T follicular helper cell (primary cell): ENCODE measurements at places on chromosomes 1 and 21.

DNA sequence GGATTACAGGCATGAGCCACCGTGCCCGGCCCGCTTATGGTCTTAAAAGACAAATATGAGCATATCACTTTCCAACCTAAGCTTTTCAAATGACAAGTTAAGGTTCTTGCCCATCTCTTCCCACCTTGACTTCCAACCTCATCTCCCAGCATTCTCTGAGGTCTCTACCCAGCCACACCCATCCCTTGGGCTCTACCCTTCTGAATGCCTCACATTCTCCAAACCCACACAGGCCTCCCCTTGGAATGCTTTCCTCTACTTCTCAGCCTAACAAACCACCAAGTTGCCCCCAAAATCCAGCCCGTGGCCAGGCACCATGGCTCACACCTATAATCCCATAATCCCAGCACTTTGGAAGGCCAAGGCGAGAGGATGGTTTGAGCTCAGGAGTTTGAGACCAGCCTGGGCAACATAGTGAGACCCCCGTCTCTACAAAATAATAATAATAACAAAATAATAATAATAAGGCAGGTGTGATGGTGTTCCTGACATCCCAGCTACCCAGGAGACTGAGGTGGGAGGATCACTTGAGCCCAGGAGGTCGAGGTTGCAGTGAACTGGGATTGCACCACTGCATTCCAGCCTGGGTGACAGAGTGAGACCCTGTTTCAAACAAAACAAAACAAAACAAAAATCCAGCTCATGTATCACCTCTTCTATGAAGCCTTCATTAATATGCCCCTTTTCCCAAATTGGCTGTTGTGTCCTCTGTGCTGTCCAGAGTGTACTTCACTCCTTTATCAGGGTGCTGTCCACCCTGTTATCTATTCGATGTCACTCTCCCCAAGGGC, 11.2 kb downstream of the DCST2 start:
- DNase-seq = no peak

GRCh38 chr1:119713749-119714456, 2.2 kb downstream of the PHGDH start:
- no peak for DNase-seq

DNA sequence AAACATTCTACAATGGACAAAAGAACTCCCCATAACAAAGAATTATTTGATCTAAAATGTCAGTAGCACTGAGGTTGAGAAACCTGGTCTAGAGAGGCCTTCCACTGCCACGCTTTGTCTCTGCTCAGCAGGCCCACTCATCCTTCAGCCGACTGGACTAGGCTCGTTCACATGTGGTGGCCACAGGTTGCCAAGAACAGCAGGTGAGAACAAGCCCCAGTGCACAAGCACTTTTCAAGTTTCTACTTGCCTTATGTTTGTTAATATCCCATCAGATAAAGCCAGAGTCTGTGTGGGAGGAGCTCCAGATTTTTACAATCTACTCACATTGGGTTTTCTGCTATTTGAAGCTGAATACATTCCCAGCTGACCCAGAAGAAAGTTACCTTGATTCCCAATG, 9.1 kb upstream of the EFHD2 start:
- no peak for DNase-seq

DNA sequence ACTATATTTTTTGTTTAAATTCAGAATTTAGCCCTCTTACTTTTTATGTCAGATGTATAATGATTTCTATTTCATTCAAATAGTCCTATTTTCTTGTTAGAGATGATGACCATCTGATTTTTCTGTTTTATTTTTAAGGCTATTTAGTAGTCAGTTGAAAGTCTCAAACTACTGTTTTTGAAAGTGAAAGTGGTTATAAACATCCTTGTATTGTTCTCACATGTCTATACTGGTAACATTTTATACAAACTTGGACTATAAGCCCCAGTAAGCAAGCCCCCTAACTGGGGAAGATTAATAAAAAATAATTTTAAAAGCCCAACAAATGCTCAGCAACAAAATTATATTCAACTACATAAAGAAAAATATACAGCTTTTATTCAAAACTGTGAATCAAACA, 271.3 kb upstream of the RGS18 start:
- no peak for DNase-seq

GRCh38 chr1:205714906-205715246, 34.6 kb upstream of the SLC45A3 start:
- DNase-seq = no peak

- DNase-seq = no peak
These were observed 32.8 kb upstream of the PKP1 start for GRCh38 chr1:201250326-201251011.

DNA sequence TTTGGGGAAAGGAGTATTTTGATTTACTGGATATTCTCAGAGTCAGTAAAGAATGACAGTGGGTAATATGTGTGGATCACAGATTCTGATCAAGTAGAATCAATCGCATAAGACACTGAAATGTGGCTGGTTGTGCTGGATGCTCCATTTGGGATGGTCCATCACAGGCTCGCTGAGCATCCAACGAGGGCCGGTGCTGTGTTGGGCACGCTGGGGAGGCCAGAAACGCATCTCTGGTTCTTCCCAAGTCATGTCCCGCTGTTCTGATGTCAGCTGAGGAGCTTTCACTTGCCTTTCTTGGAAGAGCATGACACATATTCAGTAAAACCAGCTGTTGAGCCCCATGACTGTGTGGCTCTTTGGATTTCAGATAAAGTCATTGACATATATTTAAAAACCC, 72.0 kb downstream of the UMODL1 start:
- DNase-seq = no peak

- no peak for DNase-seq
These were observed 5.4 kb downstream of the CITED4 start for GRCh38 chr1:40856656-40857302.

DNA sequence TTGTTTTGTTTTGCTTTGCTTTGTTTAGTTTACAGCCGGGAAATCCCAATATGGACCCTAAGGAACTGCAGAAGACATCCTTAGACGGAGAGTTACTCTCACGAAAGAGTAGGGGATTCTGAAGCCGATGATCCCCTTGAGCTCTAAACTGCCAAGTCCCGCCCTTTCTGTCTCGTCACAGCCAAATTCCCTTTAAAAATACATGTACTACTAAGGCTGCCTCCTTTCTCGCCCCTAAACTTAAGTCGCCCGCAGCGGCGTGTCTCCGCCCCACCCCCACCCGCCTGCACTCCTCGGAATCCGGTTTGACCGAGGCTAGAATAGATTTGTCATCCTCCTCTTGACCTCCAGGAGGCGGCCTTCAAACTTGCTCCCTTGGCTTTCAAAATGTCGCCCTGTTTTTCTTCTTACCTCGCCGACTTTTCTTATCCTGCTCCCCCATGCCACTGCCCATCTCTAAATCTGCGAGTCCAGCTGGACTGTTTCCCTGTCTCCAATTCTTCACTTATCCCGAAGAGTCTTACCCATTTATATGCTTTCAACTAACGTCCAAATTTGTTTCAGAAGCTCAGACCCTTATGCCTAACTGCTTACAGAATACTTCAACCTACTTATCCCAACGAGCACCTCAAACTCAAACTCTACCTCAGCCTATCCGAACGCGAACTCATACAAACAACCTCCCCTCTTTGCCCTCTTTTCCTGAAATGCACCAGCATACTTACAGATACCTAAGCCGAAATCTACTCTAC, 10.9 kb upstream of the BOLA1 start:
- peak; percentile 52 for DNase-seq

GRCh38 chr1:10624256-10625050, 149.7 kb downstream of the PEX14 start:
- DNase-seq = no peak

GRCh38 chr1:178774263-178774662, 49.2 kb downstream of the RALGPS2 start:
- no peak for DNase-seq

DNA sequence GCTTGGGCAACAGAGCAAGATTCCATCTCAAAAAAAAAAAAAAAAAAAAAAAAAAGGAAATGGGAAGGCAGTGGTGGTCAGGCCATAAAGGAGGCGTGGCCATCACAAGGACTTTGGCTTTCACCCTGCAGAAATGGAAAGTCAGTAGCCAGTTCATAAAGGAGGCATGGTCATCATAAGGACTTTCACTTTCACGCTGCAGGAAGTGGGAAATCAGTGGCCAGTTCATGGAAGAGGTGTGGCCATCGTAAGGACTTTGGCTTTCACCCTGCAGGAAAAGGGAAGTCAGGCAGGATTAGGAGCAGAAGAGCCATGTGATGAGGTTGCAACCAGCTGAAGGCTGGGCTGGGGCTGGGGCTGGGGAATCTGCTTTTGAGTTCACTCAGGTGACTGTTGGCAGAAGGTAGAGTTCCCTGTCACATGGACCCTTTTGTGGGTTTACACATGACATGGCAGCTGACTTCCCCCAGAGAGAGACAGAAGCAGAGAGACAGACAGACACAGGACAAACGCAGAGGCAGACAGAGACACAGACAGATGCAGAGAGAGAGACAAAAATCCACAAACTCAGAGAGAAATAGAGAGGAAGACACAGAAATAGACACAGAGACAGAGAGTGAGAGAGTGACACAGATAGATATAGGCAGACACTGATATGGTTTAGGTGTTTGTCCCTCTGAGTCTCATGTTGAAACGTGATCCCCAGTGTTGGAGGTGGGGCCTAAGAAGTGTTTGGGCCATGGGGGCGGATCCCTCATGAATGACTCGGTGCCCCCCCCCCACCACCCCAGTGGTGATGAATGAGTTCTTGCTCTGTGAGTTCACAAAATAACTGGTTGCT, 263.9 kb upstream of the KAZN start:
- DNase-seq = no peak

DNA sequence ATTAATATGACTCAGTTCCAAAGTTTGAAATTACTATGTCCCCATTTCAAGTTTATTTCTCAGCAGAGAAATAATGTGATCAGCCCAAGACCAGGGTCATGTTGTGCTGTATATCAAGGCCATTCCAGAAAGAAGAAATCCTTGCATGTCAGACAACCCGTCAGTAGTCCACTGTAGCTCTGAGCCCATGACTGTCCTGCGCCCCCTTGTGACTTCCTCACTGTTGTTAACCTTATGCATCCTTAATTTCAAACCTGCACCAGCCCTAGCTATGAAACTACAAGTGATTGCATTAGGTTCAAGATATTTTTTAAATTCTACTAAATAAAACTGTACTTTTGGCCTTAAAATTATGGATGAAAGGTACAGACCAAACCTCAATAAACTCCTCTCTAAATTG, 133.0 kb downstream of the LRRC7 start:
- no peak for DNase-seq

GRCh38 chr1:172670791-172671190, 11.9 kb downstream of the FASLG start:
- DNase-seq = no peak

- no peak for DNase-seq
These were observed 3.3 kb upstream of the DSTYK start for GRCh38 chr1:205214756-205215155.

DNA sequence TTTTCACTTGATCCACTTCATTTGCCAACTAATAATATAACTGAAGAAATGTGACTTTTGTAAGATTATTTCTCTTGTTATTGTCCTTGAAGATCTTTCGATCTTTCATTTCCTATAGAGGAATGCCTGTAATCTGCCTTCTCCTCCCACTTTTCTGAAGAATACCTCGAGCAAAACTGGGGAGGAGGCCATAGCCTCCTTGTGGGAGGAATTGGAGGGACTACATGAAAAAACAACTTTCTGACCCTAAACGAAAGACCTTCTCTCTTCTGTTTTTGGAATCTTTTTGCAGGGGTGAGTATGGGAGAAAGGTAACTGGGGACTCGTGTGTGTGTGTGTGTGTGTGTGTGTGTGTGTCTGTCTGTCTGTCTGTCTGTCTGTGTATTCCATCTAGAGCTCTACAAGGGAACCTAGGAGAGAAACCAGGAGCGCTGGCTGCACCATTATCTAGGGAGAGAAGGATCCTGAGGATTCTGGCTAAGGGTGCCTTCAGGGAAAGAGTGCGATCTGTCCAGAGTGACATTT, 32.4 kb upstream of the MAB21L3 start:
- DNase-seq = no peak
